ENCODE measurements at places on chromosomes 16 and 17.

- peak; percentile 1 for DNase-seq
Measured at GRCh38 chr17:7634384-7634783, 4.4 kb downstream of the SHBG start.

DNA sequence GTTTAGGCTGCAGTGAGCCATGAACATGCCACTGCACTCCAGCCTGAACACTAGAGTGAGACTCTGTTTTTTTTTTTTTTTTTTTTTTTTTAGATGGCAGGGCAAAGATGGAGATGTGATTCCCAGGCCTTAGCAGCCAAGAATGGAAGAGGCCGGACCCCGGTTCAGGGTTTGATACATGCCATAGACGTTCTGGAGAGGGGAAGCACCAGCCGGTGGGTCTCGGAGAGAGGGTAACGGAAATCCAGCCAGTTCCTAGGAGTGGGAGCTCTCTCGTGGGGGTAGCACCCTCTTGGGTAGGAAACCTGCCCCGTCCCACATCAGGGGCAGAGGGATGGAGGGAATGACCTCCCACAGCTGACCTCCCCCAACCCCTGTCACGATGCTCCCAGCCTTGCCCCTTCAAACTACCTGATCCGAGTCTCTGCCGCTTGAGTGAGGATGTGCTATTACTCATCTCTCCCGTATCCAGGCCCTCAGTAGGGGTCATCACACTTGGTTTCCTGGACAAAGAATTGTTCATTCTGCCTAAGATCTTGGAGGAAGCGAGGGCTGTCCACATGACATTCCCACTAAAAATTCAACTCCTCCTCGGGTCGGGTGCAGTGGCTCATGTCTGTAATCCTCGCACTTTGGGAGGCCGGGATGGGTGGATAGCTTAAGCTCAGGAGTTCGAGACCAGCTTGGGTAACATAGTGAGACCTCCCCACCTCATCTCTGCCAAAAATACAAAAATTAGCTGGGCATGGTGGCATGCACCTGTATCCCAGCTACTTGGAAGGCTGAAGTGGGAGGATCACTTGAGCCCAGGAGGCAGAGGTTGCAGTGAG lies 47.3 kb downstream of the MIS12 start:
- DNase-seq, result no peak

- no peak for DNase-seq
Measured at GRCh38 chr16:10121491-10121890, 60.7 kb downstream of the GRIN2A start.

DNA sequence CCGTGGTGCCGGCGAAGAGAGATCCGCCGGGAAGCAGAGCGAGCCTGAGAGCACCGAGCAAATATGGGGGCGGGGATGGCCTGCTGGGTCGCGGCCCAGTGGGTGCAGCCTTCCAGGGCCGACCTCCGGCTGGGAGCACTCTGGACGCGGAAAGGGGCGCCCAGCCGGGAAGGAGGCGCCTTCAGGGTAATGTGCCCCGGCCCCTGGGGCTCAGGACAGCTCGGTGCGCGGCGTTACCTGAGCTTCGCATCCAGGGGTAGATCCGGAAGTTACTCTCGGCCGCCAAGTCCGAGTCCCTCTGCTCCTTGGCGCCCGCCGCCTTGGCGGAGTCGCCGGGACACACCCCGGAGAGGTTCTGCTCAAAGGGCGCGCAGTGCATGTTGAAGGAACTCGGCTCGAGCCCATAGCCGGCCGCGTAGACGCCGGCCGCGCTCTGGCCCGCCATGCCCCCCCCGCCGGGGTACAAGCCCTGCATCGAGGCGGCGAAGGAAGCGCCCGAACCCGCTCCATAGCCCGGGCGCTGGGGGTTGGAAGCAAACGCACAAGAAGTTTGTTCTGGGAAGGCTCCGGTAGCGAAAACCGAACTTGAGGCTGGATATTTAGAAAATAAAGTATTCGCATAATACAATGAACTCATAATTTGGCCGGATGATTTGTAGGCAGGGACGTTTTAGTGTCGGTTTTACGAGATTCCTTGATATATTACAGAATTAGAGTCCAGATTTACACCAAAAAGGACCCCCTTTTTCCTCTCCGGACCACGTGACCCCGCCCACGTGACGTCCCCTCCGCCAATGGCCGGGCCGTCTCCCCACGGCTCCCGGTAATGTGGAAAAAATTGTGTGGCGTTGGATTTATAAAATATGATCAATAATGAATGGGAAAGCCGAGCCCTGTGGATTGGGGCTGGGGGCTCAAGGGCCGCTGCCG lies at the start of gene HOXB7:
TSS of gene HOXB7 (minus strand) at position 736 of the 930 bp plus-strand sequence. CDS start at position 637, 99 bp downstream.
- peak; percentile 82 for DNase-seq

GRCh38 chr16:54286366-54287130 lies at the start of gene IRX3:
IRX3 (minus strand) TSS chr16:54286787; CDS start chr16:54286050, 737 bp downstream.
- peak; percentile 74 for DNase-seq

- DNase-seq, result no peak
Measured at GRCh38 chr17:13281626-13282025, 263.8 kb upstream of the ELAC2 start.

DNA sequence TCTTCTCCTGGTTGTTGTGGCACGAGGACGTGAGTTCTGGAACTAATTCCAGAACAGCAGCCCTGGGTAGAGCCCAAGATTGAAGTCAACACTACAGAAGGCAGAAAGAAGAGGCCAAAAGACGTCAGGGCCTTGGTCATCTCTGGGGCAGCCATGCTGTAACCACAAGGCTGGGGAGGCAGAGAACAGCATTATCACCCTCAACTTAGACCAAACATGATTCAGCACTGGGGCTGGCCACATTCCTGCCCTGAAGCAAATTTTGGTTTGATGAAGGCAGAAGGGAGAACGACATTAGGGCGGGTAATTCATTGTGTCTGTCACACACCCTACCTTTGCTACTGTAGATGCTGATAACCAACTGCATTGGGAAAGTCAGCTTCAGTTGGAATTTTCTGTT lies 9.7 kb upstream of the ALOX15B start:
- DNase-seq, result no peak

GRCh38 chr17:72903522-72903921 lies 189.0 kb downstream of the SLC39A11 start:
- DNase-seq, result no peak

DNA sequence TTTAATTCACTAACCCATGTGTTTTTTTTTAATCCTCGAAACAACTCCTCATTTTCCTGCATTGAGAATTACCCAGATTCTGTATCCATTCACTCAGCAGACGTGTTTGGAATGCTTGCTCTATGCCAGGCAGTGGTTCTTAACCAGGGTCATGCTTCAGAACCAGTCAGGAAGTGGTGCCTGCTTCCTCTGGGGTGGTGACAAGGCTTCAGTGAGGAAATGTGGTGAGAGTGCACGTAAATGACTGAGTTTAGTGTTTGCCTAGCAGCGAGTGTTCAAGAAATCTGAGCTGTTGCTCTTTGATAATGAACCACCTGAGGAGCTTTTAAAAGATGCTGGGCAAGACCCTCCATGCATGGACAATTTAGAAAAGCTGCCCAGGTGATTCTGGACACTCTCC lies 9.9 kb downstream of the ZFP90 start:
- no peak for DNase-seq

DNA sequence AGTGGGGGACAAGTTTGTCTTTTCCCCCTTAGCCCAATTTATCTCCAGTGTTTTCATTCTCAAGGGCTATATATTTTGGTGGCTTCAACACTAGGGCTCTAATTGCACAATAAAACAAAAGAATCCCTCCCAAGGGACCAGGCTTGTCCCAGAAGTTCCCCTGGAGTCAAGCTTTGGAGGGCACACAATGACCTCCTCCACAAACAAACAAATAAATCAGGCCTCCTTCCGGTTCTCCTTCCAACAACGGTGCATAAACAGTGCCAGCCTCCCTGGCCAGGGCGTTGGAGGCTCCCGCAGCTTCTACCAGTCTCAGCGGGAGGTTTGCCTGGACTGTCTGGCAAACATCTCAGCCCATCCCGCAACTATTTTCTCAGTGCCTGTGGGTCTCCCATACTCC lies 188.0 kb upstream of the FOXF1 start:
- no peak for DNase-seq

DNA sequence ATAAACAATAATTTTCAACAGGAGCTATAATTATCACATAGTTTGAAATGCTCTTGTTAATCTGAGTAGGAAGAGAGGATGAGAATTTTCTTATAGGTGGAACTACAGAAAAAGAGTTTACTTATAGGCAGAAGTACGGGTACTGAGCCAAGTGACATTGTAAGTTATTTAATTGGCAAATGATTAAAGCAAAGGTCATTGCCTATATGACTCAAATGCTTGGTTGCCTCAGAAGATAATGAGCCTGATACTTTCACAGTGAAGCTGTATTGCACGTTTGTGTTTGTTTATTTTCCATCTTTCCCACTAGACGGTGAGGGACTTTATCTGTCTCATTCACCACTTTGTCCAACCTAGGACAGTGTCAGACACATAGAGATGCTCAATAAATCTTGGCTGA lies 749.3 kb downstream of the MAF start:
- no peak for DNase-seq

DNA sequence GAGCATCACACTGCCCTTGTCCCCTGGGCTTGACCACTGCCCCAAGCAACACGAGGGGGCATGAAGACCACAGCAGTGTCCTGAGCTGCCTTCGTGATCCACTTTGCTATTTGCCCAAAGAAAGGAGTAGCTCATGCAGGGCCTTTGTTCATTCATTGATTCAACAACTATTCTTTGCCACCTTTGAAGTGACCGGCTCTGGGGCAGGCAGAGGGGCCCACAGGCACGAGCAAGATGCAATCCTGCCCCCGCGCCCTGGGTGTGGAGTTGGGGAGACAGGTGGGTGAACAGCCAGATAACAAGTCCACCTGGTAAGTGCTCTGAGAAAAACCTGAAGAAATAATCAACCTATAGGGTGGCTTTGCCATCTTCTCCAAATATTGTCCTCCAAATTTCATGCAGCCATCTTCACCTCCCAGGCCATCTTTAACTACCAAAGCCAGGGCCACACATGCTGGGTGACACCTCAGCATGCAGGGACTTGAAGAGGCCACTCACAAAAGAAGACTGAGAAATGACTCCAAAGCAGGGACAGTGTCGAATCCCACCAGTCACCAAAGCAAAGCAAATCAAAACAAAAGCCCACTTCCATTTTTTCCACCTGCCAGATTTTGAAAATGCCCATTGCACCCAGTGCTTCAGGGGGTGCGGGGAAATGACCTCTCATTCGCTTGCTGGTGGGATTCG lies 18.2 kb upstream of the RBFOX3 start:
- DNase-seq, result no peak

- DNase-seq, result no peak
Measured at GRCh38 chr17:57247913-57248312, 8.4 kb upstream of the MSI2 start.

GRCh38 chr17:74992223-74992622 lies 4.8 kb downstream of the CDR2L start:
- no peak for DNase-seq

GRCh38 chr17:1486802-1487695 lies 5.4 kb downstream of the MYO1C start:
- peak; percentile 74 for DNase-seq

- DNase-seq, result no peak
Measured at GRCh38 chr16:1762196-1762878, 9.0 kb downstream of the NME3 start.

DNA sequence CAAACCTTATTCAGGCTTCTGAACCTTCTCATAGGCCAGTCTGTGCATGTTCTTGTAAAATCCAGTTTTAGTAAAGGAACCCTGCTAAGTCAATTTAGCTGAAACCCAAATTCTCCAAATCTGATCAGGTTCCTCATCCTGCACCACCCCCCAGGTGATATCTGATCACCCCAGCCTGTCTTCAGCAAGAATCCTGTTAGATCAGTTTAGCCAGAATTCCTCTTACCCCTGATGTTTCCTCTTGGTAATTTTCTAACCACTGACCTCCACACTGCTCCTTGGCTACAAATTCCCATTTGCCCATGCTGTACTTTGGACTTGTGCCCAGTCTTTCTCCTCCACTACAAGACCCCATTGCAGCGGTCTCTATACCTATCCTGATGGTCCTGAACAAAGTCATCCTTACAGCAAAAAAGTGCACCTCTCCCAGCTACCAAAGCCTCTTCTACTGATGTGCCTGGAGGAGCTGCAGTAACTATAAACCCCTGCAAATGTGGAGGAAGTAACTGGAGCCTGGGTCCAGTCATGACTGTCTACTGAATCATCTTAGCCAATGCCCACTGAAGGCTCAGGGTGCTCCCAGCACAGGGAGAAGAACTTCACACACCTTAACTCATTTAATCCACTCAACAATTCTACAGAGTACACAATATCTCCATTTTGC lies 23.8 kb downstream of the TEX14 start:
- DNase-seq, result no peak

DNA sequence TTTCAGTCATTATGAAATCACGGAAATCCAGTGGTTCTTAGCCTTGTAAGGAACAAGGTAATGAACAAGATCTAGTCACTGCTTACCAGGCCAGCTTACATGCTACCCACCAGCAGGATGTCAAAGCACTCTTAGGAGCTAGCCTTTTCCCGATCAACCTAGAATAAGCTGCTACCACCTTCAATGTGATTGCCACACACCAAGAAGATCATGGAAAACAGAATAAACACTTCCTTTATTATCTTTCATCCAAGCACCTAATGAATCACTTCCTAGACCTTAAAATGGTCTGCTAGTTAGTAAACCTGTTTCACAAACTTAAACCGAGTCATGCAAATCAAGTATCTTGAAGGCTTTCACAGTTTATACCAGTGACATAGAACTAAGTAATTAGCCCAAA lies 5.0 kb downstream of the BBS2 start:
- no peak for DNase-seq

GRCh38 chr17:83076938-83077337 lies 2.5 kb upstream of the METRNL start:
- DNase-seq, result peak; percentile 41

DNA sequence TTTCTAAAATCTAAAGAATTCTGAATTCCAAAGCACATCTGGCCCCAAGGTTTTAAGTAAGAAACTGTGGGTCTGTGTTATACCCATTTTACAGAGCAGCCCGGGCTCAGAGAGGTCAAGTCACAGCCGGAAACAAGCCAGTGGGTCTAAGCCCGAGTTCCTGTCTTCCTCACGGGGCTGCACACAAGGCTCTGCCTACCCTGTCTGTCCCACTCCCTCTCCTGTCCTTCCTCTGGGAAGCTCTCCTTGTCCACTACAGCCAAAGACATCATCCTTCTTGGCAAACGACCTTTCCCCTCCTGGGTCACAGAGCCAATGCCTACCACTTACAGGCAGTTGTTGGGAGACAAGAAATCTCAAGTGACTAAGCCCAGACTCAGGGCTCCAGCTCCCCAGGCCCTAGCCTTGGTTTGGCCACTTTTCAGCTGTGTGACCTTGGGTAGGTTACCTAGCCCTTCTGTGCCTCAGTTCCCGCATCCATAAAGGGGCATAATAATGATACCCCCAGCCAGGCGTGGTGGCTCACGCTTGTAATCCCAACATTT lies 55.6 kb upstream of the MAP3K14 start:
- no peak for DNase-seq

DNA sequence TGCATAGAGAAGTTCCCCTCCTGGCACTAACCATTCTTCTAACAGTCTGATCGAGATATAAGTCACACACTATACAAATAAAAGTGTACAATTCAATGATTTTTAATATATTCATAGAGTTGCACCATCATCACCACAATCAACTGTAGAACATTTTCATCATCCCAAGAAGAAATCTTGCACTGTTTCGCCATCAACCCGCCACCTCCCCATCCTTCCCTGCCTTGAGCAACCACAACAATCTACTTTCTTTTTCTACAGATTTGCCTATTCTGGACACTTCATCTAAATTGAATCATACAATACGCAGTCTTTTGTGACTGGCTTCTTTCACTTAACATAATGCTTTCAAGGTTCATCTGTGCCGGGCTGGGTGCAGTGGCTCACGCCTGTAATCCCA lies 33.0 kb upstream of the GUCY2D start:
- DNase-seq, result no peak

Data from NCI-H345 (cell line).